Frontal cortex (tissue), 4 donors: ENCODE measurements at places on chromosomes 6 and 20.

- DNase-seq: no peak
Measured at GRCh38 chr20:41051009-41051825, 22.6 kb downstream of the TOP1 start.

GRCh38 chr6:141956046-141956761 is 176.5 kb upstream of the GJE1 start:
- no peak for DNase-seq

DNA sequence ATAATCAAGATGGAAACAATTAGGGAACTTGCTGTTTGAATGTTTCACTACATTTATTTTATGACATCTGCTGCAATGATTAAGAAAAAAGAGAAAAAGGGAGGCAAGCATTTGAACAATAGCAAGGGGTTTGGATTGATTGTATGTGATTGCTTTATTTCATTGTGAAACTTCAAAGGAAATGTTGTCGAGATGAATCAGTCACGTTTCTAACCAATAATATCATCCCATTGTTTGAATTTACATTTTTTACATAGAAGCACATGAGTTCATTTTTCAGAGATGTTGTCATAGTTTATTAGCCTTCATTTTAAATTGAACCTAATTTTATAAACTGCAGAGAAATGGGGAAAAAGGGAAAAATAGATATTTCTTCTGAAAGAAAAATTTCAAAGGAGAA is 572.0 kb downstream of the KIF16B start:
- DNase-seq: no peak

GRCh38 chr6:30720738-30721197 is 616 bp downstream of the TUBB start:
- DNase-seq: no peak

GRCh38 chr6:53691667-53692133 is 26.1 kb upstream of the KLHL31 start:
- DNase-seq: no peak
